ENCODE measurements at places on chromosomes 5 and 9.

GRCh38 chr5:132263548-132264261, 6.2 kb downstream of the PDLIM4 start:
- no peak for DNase-seq

DNA sequence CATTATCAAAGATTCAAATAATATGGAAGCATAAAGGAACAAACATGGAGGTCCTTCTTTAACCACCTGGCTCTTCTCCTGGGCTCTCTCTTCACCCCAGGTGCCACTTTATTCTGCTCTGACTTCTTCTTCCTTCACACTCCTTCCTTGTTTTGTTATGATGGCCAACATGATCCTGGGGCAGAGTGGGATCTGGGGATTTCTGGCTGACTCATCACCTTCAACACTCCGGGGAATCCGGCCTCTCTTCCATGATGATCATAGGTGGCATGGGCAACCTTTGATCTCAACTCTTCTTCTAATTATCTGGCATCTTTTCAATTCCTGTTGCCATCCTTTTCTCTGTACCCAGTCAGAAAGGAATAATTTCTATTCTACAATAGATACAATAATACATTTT, 62.1 kb upstream of the TRPC7 start:
- DNase-seq, result no peak

DNA sequence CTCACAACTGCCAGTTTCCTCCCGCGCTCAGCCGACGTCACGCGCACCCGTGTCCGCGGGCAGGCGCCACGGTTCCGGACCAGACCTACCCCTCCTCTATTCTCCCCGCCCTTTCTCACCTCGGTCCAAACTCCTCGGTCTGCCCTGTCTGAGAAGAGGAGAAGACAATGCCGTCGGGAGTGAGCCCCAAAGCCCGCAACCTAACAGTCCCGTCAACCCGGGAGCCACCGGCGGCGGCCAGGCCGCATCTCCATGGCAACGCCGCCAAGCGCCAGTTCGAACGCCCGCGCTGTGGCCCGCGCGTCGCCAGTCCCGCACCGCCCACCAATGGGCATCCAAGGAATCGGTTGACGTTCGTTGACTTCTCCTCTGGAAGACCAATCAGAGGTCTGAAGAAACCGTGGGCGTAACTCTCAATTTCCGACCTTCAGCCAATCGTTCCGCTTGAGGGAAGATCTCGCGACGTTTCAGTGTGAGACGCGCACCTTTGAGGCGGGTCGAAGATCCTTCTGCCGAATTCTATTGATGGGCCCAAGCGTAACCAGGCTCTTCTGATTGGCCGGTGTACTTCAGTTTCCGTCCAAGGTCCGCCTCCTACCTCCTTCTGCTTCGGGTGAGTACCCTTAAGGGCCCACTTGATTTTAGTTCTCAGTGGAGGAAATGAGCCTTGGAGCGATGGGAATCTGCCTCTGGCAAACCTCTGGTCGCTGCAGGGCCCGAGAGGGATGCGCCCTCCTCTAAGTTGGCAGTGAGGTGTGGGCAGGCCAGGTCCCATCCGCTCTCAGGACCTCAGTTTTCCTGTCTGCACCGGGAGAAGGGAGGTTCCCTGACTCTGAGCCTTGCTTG, at the start of the genes KIF24 and NUDT2:
Gene KIF24, minus strand, starts transcription at position 282 of the 846 bp plus-strand sequence. CDS start 17,922 bp downstream, outside the sequence.
Gene NUDT2, plus strand, starts transcription at position 583 of the 846 bp plus-strand sequence. CDS start 9,471 bp downstream, outside the sequence.
- DNase-seq, result peak; percentile 88

DNA sequence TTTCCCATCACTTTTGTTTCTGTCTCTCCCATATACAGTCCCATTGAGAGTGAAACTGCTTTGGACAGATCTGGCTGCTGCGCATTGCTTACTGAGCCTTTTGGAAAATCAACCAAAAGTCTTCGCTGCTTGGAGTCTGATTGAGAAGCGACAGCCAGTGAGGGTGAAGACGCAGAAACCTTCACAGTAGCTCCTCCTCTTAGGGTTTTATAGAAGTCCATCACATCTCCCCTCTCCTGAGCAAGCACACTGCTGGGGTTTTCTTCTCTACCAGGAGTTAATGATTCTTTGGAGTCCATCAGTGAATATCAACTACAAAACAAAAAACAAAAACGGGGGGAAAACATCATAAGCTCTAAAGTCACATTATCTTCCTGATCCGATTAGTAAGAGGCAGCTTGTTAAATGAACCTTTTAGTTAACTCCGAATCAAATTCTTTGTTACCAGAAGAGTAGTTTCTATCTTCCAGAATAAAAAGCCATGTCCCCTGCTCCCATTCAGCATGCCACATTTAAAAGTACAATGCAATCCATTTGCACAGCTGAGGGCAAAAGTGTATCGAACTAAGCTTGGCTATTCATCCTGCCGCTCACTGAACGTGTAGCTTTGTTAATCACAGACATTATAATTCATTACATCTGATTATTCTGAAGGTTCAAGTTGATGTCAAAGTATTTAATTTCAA, 2.8 kb downstream of the NR3C1 start:
- no peak for DNase-seq

DNA sequence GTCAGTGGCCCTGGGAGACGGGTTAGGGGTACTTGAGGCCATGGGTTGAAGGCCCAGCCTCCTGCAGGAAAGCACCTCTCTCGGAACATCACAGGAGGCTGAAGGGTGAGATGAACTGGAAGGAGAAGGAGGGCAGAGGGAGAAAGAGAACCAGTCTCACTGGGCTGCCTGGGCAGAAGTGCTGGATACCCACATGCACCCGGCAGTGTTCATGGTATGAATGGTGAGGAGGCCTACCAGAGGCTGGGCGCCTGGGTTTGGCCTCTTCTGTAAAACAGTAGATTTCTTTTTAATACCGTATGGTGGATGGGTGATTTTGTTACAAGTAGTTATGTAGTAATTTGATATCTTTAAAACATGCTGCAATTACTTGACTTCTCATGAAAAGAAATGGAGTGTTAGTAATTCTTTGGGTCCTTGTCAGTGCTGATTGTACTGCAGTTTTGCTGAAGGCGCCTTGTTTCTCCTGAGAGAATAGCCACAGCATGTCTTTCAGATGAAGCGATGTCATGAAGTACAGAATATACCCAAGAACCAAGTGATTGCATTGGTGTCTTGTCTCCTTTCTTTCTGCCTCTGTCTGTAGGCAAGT, 258.6 kb downstream of the FANCC start:
- DNase-seq, result no peak

DNA sequence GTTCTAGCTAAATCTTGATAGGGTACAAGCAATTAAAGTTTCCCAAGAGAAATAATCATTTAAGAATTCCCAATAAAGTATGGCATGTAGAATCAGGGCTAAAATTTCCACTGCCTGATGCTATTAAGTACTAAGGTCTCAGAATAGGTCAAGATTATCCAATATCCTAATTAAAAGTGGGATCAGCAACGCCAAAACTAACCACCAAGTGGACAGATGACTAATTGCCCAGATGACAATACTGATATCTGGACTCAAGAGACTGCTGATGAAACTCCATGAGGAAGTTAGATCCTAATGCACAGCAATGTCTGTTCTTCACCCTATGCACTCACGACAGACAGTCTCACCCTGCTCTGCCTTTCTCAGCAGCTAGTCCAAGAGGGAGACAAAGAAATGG, 14.3 kb downstream of the DEPDC1B start:
- no peak for DNase-seq

DNA sequence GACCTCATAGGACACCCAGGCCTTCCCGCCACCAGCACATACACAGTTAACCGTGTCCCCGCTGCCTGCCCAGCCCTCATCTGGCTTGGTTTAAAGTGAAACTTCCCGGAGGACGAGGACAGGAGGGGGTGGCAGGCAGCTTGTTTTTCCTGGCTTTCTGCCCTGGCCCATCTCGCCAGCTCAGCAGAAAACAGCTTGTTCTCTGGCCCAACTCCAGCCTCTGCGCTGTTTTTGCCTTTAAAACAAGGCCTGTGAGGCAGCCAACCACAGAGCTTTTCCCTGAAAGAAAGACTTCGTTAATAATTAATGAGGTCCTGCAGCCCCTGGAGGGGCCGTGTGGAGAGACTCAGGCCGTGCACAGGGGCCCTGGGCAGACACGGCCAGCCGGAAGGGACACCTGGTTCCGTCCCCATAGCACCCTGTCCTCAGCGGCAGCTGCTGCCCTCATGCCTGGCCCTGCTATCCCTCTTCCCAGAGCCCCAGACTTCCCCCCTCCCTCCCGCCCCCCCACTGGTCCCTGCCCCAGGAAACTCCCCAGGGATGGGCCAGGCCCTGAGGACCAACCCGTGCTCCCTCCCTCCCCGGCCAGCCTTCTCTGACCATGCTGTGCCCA, 108.7 kb downstream of the RXRA start:
- DNase-seq, result no peak

DNA sequence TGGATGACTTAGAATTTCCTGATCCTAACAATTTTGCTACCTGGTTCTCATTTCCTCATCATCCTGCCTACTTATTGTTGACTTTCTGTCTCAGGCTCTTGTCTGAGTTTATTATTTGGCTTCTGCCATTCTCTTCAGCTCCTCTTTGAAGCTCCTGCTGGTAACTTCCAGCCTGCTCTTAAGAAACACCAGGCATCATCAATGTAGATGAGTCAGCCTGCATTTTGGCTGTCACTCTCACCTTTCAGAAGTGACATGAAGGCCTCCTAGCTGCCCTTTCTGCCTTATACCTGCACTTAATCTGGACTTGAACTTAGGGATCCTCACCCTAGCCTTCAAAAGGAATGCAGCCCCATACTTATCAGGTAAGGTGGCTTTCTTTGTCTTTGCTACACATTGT, 551.8 kb upstream of the ZNF608 start:
- DNase-seq, result no peak

GRCh38 chr9:20111173-20111843, 322.5 kb upstream of the SLC24A2 start:
- no peak for DNase-seq

GRCh38 chr5:172906888-172907287, 52.3 kb upstream of the RPL26L1 start:
- no peak for DNase-seq

DNA sequence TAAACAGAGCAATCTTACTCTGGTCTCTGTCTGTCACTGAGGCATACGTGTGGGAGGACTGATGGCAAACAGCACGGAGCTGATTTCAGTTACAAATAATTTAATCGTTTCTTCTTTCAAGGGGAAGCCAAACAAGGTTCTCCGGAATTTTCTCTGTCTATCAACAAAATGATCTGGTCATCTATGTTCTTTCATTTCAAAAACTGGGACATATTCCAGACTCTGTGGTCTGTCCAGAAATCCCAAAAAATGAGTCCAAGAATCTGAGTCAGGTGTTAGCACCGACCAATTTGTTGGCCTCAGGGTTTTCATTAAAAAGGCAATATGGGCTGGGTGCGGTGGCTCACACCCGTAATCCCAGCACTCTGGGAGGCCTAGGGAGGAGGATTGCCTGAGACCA, 69.9 kb upstream of the ZNF608 start:
- DNase-seq, result no peak

DNA sequence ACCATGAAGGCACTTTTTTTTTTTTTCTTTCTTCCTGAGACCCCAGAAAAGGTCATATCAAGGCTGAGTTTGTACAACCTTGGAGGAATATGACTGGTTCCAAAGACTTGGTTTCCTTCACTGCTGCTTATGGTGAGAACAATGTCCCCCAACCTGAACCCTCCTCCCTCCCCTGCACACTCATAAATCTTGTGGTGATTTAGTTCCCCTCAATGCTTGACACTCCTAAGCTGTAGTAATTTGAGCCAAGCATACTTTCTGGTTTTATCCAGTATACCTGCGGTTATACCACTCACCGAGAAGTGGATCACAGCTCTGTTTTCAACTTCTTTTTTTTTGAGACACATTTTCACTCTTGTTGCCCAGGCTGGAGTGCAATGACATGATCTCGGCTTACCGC, 149.9 kb upstream of the KLF4 start:
- no peak for DNase-seq

- DNase-seq, result no peak
Measured at GRCh38 chr9:97806721-97807120, 46.3 kb upstream of the FOXE1 start.

- DNase-seq, result no peak
Measured at GRCh38 chr9:131719262-131719908, 20.5 kb downstream of the RAPGEF1 start.

DNA sequence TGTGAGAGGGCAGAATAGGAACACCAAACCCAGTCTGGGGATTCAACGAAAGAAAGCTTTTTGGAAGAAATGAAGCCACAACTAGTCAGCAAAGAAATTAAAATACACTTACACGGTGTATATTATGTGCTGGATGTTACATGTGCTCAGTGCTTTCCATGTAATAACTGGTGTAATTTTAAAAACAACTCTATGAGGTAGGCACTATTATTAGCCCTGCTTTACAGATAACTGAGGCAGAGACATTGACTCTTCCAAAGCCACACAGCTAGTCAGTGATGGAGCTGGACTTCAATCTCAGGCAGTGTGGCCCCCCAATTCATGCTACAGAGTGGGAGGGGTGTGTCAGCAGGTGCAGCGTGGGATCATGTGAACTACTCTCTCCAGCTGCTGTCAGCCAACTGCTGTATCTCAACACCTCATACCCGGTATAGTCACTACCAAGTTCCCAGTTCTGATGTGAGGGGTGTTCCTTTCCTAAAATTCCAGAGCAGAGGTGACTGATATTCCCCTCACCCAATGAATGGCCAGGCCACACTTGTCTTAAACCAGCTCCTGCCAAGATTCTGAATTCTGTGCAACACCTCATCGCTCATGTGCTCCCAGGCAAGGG, 33.8 kb upstream of the TJP2 start:
- no peak for DNase-seq

DNA sequence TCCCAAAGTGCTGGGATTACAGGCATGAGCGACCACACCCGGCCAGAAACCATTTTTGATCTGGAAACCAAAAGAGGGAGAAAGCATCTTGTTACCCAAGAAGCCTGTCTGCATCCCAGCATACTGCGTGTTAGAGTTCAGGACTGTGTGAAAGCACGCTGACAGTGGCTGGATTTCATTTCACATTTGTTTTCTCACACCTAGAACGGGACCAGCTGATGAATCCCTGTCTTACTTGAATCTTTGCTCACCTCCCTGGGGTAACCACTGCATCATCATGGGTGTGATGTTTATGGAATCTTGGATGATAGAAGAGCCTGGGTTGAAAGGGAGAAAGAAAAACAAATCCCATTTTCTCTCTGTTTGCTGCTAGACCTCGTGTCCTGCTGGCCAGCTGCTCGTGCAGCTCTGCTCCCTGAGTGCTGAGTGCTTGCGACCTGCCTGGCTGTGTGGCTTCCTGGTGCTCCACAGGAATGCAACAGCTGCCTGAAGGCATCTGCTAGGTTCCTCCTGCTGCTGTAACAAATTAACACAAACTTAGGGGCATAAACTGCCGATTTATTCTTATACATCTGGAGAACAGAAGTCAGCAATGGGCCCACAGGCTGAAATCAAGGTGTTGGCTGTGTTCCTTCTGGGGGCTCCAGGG, 378.3 kb upstream of the DAP start:
- no peak for DNase-seq

GRCh38 chr9:38382141-38382540, 10.4 kb upstream of the ALDH1B1 start:
- DNase-seq, result no peak

DNA sequence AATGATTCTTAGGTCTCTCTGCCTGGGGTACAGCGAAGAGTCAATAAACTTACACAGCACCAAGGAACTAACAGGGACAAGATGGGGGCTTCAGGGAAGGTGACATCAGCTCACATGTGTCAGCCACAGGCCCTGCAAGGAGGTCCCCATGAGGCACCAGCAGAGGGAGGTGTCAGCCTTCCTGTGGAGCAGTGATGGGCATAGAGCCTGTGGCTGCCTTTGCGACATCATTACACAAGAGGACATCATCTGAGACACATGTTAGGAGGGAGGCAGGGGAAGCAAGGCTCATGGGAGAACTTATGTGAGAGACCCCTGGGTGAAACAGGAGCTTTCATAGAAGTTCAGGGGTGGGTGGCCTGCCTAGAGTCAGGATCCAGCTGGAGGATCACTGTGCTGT, 389.6 kb downstream of the SEMA5A start:
- no peak for DNase-seq

- DNase-seq, result no peak
Measured at GRCh38 chr5:167217097-167217743, 1074.2 kb upstream of the WWC1 start.

All from activated T-helper 1 cell treated with anti-CD3 and anti-CD28 coated beads, Interleukin-2, amount 50 U/mL, for 16 hours (primary cell).